Stimulated activated CD4-positive, alpha-beta T cell treated with anti-CD3 and anti-CD28 coated beads, TNF-alpha, amount 100 ng/mL, for 48 hours (primary cell): ENCODE measurements at places on chromosomes 3 and 15.

GRCh38 chr3:10387881-10388609 lies 67.1 kb upstream of the SEC13 start:
- no peak for DNase-seq

DNA sequence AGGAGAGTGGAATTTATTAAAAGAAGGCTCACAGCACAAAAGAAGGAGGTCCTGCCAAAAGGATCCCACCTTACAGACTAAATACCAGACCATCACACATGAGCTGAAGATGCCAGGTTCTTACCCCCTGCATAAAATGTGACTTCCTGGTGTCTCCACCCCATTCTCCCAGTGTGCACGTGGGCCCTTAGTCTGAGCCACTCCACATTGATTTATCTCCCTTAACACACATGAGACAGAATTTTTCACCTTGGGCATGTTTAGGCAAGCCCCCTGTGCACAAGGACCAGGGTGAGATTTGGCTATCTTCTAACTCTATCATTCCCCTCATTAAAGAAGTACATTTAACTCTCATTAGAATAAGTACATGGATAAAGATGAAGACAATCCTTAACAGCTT lies 916.7 kb downstream of the PLOD2 start:
- no peak for DNase-seq

- DNase-seq = no peak
Measured at GRCh38 chr3:66039590-66039887, 821 bp upstream of the MAGI1 start.

GRCh38 chr15:77742127-77742526 lies 109.4 kb upstream of the LINGO1 start:
- no peak for DNase-seq

- no peak for DNase-seq
Measured at GRCh38 chr3:141553055-141553454, 66.2 kb downstream of the RASA2 start.
